ENCODE measurements at places on chromosomes 2 and 18. TPM values are rescaled to one million over a fixed set of nuclear protein-coding genes. Genes with fewer than 3 reads are reported as not detected.

DNA sequence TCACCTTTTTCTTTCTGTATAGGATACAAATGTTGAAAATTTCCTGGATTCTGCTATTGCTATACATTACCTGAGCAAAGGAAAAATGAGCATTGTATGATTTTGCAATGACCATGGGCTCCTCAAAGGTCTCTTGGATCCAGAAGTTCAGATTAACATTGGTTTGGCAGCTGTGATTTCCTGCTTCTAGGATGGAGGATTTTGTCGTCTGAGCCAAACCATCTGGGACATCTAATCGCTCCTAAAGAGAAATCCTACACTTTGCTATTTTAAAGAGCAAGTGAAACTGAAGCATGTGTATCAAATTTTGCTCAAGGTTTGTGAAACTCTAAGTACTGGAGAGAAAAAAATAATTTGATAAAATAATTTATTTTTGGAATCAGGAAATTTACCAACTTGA is 115.1 kb upstream of the ST6GAL2 start:
- DNase-seq, result no peak

GRCh38 chr18:79765491-79766245 is 32.1 kb upstream of the KCNG2 start:
- peak; percentile 44 for DNase-seq

- no peak for DNase-seq
Measured at GRCh38 chr2:177572236-177572671, 179.7 kb downstream of the AGPS start.

GRCh38 chr2:136015699-136016098 is 30.3 kb upstream of the DARS1 start:
- no peak for DNase-seq

GRCh38 chr2:106053581-106053980 is 140.5 kb downstream of the UXS1 start:
- DNase-seq, result no peak

RAPGEF4 gene
- total RNA-seq, result 3.2 TPM

Measured in IMR-90 (cell line).